Activated CD8-positive, alpha-beta T cell treated with anti-CD3 and anti-CD28 coated beads for 36 hours (primary cell): ENCODE measurements at places on chromosomes 4 and X. TPM values are rescaled to one million over a fixed set of nuclear protein-coding genes. Genes with fewer than 3 reads are reported as not detected.

DNA sequence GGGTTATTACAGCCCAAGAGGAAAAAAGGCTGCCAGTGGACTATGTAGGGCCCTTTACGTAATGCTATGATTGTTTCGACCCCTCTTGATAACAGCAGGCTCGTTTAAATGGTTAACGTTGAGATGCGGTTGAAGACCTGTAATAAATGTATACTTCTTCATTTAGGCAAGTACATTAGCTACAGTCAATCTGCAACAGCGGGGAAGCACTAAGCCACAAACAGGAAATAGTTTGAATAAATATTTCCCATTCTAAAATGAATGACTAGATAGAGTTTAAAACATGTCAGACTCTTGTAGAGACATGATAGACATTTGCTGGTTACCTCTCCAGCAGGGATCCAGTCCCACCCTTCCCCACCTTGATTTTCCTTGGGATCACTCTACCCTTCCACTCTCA lies 38.1 kb upstream of the STIM2 start:
- H3K4me1 ChIP-seq = peaks cover 11% of the 10 kb centered on the region
- H3K27ac ChIP-seq = peak overlapping the region; percentile 56
- peak; percentile 37 for DNase-seq
- peaks cover 4% of the 10 kb centered on the region for H3K36me3 ChIP-seq
- H3K27me3 ChIP-seq = no peaks in the 10 kb centered on the region

The ARAP2 gene
- total RNA-seq = 31.0 TPM

The HS3ST1 gene
- not detected for total RNA-seq

DNA sequence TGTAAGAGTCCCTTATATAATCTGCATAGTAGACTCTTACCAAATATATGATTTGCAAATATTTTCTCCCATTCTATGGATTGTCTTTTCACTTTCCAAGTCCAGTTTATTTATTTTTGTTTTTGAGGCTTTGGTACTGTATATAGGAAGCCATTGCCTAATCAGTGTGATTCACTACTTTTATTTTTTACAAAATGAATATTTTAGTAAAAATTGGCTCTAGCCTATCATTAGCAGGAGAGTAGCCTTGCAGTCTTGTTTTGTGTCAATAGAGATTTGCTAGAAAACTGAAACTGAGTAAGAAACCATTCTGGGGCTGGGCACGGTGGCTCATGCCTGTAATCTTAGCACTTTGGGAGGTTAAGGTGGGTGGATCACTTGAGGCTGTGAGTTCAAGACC lies 199.9 kb upstream of the MAB21L2 start:
- H3K4me1 ChIP-seq = no peaks in the 10 kb centered on the region
- no peak overlapping the region for H3K4me3 ChIP-seq
- no peaks in the 10 kb centered on the region for H3K27me3 ChIP-seq
- peaks cover 7% of the 10 kb centered on the region for H3K36me3 ChIP-seq
- no peak overlapping the region for H3K27ac ChIP-seq
- no peak for DNase-seq

GRCh38 chrX:13029637-13029886 lies 14.9 kb downstream of the FAM9C start:
- H3K27ac ChIP-seq = peak overlapping the region; percentile 79
- peaks cover 66% of the 10 kb centered on the region for H3K4me1 ChIP-seq
- DNase-seq = no peak
- peak overlapping the region; percentile 32 for H3K4me3 ChIP-seq
- H3K36me3 ChIP-seq = no peaks in the 10 kb centered on the region

- H3K4me3 ChIP-seq = no peak overlapping the region
- H3K4me1 ChIP-seq = no peaks in the 10 kb centered on the region
- no peaks in the 10 kb centered on the region for H3K27me3 ChIP-seq
- H3K27ac ChIP-seq = no peak overlapping the region
- H3K36me3 ChIP-seq = no peaks in the 10 kb centered on the region
- DNase-seq = no peak
Measured at GRCh38 chr4:152294331-152294730, 241.6 kb downstream of the FBXW7 start.

The QRFPR gene
- total RNA-seq = not detected

DNA sequence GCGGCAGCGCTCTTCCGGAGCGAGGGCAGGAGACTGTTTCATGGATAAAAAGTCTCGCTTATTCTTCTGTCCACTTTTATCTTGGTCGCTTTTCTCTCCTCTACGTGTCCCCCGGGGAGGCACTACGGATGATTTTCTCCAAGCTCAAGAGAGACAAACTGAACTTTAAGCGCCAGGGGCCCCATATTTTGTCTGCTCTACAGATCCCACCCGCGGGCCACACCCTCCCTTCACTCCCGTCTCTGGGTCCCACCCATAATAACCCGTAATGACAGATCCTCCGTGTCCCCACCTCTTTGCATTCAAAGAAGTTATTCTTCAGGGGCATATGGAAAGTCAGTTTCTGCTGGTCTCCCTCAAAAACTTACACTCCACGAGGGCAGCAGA lies at the start of gene CORIN:
Gene CORIN, minus strand, starts transcription at position 160 of the 387 bp plus-strand sequence. Its CDS starts 118 bp downstream, at position 42.
- peaks cover 31% of the 10 kb centered on the region for H3K4me1 ChIP-seq
- H3K27ac ChIP-seq = no peak within 1 kb of the TSS
- peaks cover 9% of the 10 kb centered on the region for H3K27me3 ChIP-seq
- H3K36me3 ChIP-seq = no peaks in the 10 kb centered on the region

- no peak for DNase-seq
- no peaks in the 10 kb centered on the region for H3K4me1 ChIP-seq
- H3K36me3 ChIP-seq = peaks cover 2% of the 10 kb centered on the region
- no peaks in the 10 kb centered on the region for H3K27me3 ChIP-seq
Measured at GRCh38 chrX:74195120-74195519, 108.9 kb upstream of the ZCCHC13 start.

The DHRSX gene
- 22.0 TPM for total RNA-seq

The GRID2 gene
- not detected for total RNA-seq

The CSAG1 gene
- total RNA-seq = not detected

DNA sequence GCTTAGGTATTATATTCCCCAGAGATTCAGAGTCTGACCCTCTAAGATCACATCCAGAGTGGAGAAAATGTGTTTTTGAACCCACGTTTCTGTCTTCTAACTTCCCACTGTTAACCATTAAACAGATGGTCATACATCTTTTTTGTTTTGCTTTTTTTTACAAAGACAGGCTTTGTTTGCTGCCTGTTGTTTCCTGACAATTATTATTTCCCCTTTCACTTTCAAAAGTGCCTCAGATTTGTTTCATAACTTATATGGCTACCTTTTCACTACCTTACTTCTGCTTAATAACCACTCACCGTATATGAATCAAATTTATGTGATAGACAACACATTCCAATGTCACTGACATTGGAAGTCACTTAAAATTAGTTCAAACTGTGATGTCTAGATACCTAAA lies 142.2 kb downstream of the HS3ST1 start:
- no peaks in the 10 kb centered on the region for H3K4me1 ChIP-seq
- H3K36me3 ChIP-seq = no peaks in the 10 kb centered on the region
- H3K4me3 ChIP-seq = no peak overlapping the region
- DNase-seq = no peak
- no peak overlapping the region for H3K27ac ChIP-seq
- no peaks in the 10 kb centered on the region for H3K27me3 ChIP-seq

GRCh38 chr4:144902614-144903013 lies 195.4 kb downstream of the ANAPC10 start:
- H3K4me1 ChIP-seq = no peaks in the 10 kb centered on the region
- no peak for DNase-seq
- H3K36me3 ChIP-seq = no peaks in the 10 kb centered on the region
- no peak overlapping the region for H3K4me3 ChIP-seq
- H3K27ac ChIP-seq = no peak overlapping the region
- H3K27me3 ChIP-seq = no peaks in the 10 kb centered on the region

The SLITRK2 gene
- total RNA-seq = not detected

The PAGE4 gene
- total RNA-seq = not detected

- H3K27me3 ChIP-seq = no peaks in the 10 kb centered on the region
- H3K4me1 ChIP-seq = no peaks in the 10 kb centered on the region
- no peaks in the 10 kb centered on the region for H3K36me3 ChIP-seq
- H3K4me3 ChIP-seq = no peak overlapping the region
Measured at GRCh38 chr4:71550220-71551165, 211.7 kb downstream of the SLC4A4 start.

GRCh38 chr4:53647547-53647946 lies 56.3 kb upstream of the LNX1 start:
- no peak overlapping the region for H3K27ac ChIP-seq
- H3K36me3 ChIP-seq = no peaks in the 10 kb centered on the region
- H3K27me3 ChIP-seq = peaks cover 4% of the 10 kb centered on the region
- H3K4me3 ChIP-seq = no peak overlapping the region

The MAGIX gene
- 0.54 TPM for total RNA-seq
